ENCODE measurements at places on chromosomes 1 and 21. TPM values are rescaled to one million over a fixed set of nuclear protein-coding genes. Genes with fewer than 3 reads are reported as not detected.
A peak's percentile ranks its signal among the peaks of the same experiment; 100 is the strongest.

The LMOD1 gene
- 9.6 TPM for total RNA-seq

The RSPH1 gene
- total RNA-seq, result not detected

The CR2 gene
- not detected for total RNA-seq

The ZMPSTE24 gene
- total RNA-seq, result 35.4 TPM

The ITGB2 gene
- 23.8 TPM for total RNA-seq

The CNIH3 gene
- total RNA-seq, result 1.2 TPM

The INTS3 gene
- total RNA-seq, result 31.8 TPM

The PALMD gene
- 114 TPM for total RNA-seq

- DNase-seq, result no peak
These were observed 37.5 kb upstream of the TTC22 start for GRCh38 chr1:54838565-54839180.

DNA sequence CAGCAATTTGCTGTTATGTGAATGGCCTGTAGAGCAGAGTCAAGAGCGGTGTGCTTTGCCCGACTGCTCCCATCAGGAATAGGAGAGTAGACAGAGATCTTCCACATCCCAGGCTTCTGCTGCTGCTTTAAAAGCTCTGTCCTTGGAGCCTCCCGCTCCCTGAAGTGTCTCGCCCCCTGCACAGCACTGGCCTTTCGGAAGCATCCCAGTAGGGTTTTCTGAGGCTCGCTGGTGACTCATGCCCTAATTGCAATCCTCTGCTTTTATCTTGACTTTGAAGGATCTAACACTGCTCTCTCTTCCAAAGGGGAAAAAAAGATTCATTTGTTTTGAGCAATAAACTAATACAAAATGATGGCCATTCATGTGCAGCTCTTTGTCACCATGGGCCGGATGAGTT, 13.3 kb upstream of the CD101 start:
- DNase-seq, result peak; percentile 66

DNA sequence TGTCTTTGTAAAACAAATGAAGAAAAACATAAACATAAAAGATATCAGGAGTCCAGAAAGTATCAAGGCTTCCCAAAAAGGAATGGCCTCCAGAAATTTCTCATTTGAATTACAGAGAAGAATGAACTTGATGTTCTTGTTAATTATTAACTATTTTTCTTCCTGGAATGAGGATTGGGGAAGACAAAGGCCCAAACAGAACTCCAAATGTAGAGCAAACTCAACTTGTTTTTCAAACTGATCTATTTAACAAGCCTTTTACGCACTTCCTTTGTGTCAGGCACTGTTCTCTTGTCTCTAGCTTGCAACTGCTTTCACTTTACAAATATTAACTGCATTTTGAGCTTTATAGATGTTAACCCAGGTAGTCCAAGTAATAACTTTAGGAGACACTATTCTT, 45.5 kb downstream of the LAMC2 start:
- no peak for DNase-seq

DNA sequence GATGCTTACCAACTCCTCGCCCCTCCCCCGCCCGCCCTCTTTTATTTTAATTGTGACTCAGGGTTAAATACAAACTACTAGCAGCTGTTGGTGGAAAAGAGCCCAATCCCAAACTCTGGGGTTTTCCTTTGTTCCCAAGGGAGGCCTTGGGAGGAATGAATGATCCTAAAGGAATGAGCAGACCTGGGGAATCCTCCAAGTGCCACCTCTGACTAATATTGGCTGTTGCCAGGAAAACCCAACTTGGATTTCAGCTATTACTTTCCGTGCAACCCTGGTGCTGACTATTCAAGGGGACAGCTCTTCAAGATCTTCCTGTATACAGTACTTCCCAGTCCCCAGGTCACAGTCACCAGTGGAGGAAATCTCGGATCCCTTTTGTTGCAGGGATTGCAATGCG, 1.3 kb upstream of the S100A10 start:
- DNase-seq, result no peak

- no peak for DNase-seq
These were observed 7.4 kb downstream of the SPRR5 start for GRCh38 chr1:152954436-152954835.

DNA sequence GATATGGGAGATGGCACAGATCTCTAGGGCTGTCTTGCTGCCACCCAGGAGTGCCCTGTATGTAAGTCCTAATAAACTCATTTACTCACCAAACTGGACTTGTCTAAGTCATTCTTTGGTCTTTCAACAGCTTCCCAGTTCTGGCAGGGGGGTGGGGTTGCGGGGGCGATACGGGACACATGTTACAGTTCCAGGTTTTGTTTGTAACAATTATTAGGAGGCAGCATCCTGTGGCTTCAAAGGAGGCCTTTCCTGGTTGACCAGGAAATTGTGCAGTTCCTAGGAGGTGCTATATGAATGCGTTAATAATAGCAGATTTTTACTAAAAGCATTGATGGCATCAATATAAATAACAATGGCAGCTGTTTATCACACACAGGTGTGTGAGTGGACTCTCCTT, 42.7 kb upstream of the TRIM45 start:
- no peak for DNase-seq

DNA sequence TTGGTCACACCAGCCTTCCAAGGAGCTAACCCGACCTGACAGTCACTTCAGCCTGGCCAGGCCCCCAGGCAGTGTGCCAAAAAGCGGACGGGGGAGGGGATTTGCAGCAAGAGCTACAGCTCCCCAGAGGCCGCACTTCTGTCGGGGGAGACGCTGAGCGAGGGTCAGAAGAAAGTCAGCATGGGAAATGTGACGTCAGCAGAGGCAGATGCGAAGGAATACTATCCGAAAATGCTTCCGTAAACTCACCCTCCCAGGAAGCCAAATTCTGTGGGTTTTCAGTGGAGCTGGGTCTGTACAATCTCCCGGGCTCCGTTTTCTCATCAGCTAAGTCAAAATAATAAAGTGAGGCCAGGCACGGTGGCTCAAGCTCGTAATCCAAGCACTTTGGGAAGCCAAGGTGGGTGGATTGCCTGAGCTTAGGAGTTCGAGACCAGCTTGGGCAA, 28.5 kb upstream of the ECE1 start:
- peak; percentile 94 for DNase-seq

- no peak for DNase-seq
These were observed 27.9 kb upstream of the KIRREL1 start for GRCh38 chr1:157965584-157965983.

DNA sequence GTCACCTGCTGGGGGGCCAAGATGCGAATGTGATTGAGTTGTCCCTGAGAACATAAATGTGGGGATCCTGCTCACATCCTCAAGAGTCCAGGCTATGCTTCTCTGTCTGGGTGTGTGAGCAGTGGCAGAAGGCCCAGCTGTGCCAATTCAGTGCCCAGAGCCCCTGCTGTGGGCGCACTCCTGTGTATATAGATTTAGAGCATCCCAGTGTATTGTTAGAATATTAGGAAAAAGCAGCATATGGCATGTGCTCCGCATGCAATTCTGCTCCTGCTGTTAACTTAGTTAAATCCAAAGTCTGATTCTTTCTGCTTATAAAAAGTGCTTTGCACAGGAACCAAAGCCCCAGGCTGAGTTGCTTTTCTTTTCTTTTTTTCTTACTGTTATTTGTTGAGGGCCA, 37.8 kb downstream of the FAM78B start:
- no peak for DNase-seq

- DNase-seq, result no peak
These were observed 73.9 kb upstream of the RGL1 start for GRCh38 chr1:183730886-183731573.

DNA sequence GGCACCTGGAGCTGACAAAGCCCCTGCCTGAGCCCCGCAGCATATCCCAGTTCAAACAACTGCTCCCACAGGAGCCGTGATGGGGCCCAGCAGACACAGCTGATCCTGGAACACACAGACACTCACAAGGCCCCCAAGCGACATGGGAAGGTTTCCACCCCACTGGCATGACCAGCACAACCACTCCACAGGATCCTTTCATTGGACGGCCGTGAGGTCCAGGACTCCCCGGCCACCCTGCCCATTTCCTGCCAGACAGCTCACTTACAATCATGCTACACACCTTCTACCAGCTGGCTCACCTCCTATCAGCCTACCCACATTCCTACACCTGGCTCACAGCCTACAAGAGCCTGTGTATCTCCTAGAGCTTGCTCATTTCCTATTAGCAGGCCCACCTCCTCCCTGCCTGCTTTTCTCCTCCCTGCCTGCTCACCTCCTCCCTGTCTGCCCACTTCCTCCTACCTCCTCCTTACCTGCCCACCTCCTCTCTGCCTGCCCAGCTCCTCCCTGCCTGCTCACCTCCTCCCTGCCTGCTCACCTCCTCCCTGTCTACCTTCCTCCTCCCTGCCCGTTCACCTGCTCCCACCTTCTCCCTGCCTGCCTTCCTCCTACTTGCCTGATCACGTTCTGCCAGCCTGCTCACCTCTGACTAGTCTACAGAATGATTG, 73.9 kb downstream of the MATN1 start:
- no peak for DNase-seq

- no peak for DNase-seq
These were observed 55.4 kb upstream of the CCDC190 start for GRCh38 chr1:162916407-162916806.

DNA sequence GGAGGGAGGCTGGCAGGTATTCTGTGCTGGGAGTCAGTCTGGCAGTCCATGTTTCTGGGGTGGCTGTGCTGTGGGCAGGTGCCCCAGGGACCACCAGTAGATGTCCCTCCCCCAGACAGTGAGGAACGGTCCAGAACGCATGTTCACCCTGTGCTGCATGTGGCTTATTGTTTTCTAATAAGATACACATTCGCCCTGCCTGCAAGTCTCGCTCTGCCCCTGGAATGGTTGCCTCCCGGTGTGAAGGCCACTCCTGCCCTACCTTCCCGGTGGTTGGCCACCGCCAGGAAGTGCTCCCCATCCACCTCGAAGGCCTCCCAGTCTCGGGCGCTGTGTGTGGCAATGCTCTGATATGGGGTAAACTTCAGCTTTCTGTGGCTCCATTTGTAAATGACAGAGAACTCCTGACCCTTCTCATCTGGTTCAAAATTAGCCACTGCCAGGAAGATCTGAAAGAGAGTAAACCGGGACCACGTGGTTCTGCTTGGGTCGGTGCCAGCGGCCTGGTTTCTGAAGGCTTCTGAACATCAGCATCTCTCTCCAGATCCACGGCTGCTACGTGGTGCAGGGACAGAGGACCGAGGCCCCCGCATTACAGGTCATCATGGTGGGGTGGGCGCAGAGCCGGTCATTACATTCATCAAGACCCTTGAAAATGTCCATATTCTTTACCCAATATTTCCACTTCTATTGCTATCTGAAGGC, 14.5 kb downstream of the KRTAP10-1 start:
- no peak for DNase-seq

DNA sequence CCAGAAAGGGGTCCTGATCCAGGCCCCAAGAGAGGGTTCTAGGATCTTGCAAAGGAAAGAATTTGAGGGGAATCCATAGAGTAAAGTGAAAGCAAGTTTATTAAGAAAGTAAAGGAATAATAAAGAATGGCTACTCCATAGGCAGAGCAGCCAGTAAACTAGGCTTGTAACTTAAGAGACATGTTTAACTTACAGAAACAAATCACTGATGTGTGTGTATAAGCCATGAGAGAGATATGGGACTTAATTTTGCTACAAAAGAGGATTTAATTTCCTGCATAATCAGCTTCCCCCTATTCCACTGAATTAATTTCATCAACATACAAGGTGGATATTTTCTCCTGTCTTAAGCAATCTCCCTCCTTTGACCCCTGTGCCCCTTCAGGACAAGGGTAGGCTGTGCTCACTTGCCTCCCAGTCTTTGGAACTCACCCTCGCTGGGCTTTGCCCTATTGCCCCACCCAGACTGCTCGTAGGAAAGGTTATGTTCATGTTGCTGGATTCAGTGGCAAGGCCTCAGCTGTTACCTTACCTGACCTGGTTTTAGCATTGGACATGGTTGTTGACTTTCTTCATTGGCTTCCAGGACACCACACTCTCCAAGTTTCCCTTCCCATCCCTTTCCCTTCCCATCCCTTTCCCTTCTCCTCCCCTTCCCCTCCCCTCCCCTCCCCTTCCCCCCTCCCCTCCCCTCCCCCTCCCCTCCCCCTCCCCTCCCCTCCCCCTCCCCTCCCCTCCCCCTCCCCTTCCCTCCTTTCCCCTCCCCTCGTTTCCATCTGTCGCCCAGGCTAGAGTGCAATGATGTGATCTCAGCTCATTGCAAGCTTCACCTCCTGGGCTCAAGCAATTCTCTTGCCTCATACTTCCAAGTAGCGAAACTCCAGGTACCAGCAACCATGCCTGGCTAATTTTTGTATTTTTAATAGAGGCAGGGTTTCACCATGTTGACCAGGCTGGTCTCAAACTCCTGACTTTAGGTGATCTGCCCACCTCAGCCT, 44.6 kb downstream of the TBCE start:
- DNase-seq, result no peak

GRCh38 chr1:101075926-101076325, 50.3 kb upstream of the DPH5 start:
- no peak for DNase-seq

GRCh38 chr1:192604979-192605620, 29.5 kb downstream of the RGS1 start:
- no peak for DNase-seq

DNA sequence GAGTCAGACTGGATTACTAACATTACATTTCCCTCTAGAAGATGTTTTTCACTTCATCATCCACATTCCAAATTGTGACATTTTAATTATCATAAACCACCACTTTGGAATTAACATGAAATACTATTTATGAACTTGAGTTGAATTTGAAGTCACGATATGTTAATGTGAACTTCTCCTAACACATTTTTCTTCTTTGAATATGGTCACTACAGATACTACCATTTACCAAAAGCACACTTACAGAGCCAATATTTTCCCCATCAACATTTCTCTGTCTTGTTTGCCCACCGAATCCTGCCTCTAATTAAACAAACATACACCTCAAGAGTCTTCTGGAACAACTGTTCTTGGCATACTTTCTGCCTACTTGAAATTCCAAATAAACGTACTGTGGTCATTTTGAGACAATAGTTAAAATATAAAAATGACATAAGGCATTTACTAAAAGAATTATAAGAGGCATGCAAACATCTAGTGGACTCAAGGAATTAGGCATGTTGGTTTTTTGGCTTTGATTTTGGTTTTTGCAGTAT, 177.4 kb downstream of the AKT3 start:
- no peak for DNase-seq

Data from Right ventricle myocardium superior (tissue), 1 donor.